Neural progenitor cell (in vitro differentiated cells): ENCODE measurements at places on chromosomes 1 and 21. TPM values are rescaled to one million over a fixed set of nuclear protein-coding genes. Genes with fewer than 3 reads are reported as not detected.

DNA sequence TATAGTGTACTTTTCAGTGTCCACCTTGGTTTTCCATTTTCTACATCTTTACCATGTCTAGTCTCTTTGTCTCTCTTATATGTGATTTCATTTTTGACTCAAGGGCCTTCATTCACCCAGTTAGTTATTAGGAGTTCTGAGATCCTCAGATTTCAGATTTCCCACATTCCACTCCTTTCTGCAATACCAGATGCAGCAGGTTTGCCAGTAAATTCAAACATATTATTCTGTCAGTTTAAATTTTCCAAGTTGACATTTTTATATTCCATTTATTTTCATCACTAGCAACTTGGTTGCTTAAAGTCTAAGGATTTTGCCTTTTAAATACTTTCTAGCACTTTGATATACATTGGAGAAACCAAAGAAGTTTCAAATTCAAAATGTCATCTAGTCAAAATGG is 42.4 kb downstream of the ABL2 start:
- no peak for DNase-seq

DNA sequence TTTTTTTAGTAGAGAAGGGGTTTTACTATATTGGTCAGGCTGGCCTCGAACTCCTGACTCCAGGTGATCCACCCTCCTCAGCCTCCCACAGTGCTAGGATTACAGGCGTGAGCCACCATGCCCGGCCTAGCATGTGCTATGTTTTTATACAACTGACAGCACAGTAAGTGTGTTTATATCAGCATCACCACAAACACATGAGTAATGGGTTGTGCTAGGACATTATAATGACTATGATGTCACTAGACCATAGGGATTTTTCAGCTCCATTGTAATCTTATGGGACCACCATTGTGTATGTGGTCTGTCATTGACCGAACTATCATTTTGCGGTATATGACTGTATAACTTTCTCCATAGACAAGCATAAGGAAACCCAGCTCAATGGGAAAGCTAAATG is 6.3 kb downstream of the LEFTY2 start:
- DNase-seq, result no peak

DNA sequence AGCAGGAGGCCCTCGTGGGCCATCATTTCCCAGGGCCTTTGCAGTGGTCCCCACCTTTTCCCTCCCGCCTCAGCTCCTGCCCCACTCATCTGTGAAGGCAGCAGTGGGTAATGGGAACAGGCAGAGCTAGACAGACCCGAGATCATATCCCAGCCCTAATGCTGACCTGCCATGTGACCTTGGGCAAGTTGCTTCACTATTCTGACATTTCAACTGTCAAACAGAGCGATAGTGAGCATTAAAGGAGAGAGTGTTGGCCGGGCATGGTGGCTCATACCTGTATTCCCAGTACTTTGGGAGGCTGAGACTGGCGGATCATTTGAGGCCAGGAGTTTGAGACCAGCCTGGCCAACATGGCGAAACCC is 51.7 kb downstream of the RPS6KA1 start:
- DNase-seq, result no peak

GRCh38 chr21:45227735-45228134 is 60.0 kb downstream of the POFUT2 start:
- DNase-seq, result no peak

DNA sequence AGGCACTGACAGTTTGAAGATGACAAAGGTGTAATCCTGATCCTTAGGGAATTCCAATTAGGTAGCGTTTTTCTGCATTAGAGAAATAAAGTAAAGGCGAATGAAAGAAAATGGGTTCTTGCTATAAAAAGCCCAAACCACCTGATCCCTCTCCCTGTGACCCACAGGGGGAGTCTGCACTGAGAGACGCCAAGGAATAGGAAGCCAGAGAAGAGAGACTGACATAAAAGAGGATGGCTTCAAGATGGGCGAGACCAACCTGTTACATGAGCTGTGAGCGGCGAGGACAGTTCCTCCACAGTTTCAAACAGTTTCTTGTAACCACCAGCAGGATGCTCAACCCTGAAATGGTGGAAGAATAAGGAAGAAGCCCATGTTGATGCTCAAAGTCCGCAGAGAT is 1.4 kb downstream of the RPE65 start:
- no peak for DNase-seq

- DNase-seq, result no peak
Measured at GRCh38 chr1:54465351-54465811, 59.2 kb upstream of the SSBP3 start.

DNA sequence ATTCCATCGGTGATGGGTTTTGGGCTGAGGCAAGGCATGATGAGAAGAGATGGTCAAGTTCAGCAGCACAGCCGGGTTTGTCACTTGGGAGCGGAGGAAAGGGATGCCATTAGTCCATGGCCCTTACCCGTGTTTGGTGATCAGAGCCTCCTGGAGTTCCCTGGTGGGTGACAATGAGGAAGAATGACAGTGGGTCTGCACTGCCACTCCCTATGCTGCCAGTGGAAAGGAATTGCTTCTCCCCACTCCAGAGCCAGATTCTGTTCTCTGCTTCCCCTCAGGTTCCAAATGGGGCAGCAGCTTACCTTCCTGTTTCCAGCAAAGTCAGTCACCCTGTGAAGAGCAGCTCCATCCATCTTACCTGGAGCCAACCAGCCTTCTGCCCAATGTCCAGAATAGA is 393.1 kb downstream of the PTPRU start:
- no peak for DNase-seq

DNA sequence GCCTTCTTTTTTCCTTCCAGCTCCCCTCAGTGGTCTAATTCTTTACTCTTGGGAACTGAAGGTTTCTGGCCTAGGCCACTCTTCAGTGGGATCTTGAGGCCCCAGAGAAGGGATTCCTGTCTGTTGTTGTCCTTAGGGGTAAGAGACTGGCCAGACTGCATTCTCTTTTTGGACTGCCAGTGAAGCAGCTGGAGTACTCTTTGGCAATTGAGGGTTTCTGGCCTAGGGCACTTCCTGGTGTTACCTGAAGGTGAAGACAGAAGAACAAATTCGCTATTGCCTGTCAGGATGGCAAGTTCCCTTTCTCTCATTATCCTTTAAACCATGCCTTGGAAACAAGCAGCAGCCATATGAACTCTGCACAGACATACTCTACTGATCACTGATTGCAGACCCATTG is 286.6 kb upstream of the ZP4 start:
- DNase-seq, result peak; percentile 7

GRCh38 chr1:62989497-62989896 is 205.6 kb downstream of the ATG4C start:
- no peak for DNase-seq

DNA sequence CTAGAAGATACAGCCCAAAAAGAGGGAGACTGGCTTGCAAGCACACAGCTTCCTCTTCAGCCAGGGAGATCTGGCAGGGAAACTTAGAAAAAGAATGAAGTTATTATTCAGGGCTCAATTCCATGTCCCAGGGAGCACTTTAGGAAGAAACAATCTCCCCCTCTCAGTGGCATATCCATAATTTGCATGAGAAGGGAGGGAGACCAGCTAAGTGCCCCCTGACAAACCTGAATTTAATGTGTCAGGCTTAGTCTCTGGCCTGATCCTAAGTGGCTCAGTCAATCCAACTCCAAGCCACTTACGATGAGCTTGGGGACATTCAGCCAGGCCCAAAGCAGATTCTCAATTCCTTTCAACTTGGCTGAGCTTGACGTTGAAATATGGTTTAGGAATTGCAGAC is 17.7 kb upstream of the KCND3 start:
- no peak for DNase-seq

GRCh38 chr1:8560611-8561544 is 243.0 kb downstream of the SLC45A1 start:
- DNase-seq, result peak; percentile 67

- DNase-seq, result no peak
Measured at GRCh38 chr1:47722101-47722500, 275.1 kb downstream of the TRABD2B start.

- peak; percentile 70 for DNase-seq
Measured at GRCh38 chr1:226738421-226738994, 574 bp downstream of the ITPKB start.

DNA sequence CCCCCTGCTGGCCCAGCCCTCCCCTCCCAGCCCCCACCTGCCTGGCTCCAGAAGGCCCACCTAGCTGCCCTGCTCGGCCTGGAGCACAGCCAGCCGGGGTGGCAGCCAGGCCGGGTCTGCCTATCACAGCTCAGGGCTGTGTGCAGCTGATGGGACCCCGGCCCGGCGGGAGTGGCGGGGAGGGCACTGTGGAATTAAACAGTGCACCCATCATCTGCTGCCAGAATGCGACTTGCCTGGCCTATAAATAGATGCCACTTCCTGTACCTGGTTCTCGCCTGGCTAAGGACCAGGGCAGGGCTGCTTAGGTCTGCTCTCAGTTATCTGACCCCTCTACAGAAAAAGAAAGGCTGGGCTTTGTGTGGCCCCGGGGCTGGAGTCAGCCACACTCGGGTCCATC is 98.2 kb upstream of the VAMP3 start:
- no peak for DNase-seq

DNA sequence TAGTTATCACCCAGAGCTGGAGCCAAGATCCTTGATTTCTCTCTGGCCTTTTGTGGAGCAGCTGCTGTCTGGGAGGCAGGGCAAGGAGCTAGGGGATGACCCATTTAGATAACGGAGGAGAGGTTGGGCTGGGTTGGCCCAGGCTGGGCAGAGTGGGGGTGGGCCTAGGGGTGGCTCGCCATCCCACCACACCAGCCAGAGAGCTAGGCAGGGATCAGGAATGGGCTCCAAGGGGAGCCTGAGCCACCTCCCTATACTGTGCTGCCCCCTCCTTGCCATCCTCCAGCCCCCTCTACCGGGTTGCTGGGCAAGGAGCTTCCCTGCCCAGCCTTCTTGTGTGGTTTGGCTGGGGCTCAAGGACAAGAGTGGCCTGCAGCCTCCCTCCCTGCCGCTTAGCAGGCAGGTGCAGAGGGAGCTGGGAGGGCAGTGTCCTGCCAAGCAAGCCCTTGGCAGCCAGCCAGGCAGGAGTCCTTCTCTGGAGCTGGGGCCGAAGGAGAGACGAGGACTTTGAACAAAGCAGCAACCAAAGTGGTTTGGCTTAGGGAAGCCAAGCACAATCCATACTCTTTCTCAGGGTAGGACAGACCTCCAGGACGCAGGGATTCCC is 4.1 kb downstream of the NUAK2 start:
- no peak for DNase-seq

DNA sequence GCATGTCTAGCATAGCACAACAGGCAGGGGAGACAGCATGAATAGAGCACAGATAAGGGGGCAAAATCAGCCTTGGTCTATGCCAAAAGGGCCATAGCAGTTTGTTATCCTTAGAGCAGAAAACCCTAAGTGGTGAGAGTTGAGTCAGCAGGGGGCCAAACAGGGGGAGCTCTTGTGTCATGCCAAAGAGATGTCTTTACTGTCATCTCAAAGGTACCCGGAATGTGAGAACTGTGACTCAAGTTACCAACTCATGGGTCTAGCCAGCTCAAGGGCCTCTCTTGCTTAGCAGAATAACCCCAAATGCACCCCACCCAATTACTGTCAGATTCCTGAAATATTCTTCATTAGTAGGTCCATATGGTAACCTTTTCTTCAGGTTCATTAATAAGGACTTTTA is 45.9 kb upstream of the NRDC start:
- DNase-seq, result no peak

- no peak for DNase-seq
Measured at GRCh38 chr1:225695578-225696337, 42.8 kb upstream of the ENAH start.

DNA sequence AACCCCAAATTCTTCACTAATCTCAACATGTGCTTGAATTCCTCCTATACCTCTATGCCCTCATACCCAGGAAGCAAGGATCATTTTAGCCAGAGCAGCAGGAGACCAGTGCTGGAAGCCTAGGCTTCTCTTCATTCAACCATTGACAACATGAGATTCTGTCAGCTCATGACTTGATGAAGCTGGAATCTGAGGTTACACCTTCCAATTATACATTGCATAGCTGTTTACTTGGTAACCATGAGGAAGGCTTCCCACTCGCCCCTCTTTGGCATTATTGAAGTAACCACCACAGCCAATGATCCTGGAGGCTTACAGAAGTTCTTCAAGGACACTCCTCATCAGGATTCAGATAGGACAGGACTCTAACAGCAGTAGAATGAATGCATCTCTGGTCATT is 160.3 kb downstream of the TPR start:
- DNase-seq, result no peak

DNA sequence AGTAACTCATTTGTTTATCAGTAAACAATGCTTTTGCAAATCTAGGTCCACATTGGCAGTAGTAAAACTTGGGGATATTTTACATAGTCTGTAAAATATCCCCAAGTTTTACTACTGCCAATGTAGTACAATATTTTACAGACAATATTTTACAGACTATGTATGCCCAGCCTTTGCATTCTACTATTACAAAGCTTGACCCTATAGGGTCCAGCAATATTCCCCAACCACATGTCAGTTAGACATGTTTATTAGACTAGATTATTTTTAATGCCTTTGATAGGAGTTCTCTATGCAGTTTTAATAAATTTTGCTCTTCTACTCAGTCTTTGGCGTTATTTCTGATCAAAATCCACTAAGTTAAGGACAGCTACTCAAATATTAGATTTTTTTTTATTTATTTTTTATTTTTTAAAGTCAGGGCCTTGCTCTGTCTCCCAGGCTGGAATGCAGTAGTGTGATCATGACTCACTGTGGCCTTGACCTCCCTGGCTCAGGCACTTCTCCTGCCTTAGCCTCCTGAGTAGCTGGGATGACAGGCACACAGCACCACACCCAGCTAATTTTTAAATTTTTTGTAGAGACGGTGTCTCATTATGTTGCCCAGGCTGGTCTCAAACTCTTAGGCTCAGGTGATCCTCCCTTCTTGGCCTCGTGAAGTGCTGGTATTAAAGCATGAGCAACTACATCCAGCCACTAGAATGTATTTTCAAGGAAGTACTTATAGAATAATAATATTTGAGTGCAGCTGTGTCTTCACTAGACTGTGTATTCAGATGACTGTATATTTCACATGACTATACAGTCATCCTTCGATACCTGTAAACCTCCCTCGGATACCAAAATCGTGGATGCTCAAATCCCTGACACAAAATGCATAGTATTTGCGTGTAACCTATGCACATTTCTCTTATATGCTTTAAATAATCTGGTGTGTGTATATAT is 19.8 kb downstream of the MIER1 start:
- no peak for DNase-seq

Gene IQGAP3
- 31.5 and 59.2 TPM in 2 replicates for total RNA-seq

Gene PDPN
- total RNA-seq, result 2.2 and 3.4 TPM in 2 replicates

Gene PGLYRP4
- not detected in 2 replicates for total RNA-seq

Gene GPR89B
- total RNA-seq, result 36.8 and 47.9 TPM in 2 replicates

Gene TESK2
- total RNA-seq, result 10.5 and 14.9 TPM in 2 replicates

Gene SGIP1
- 4.2 and 6.6 TPM in 2 replicates for total RNA-seq

Gene TACSTD2
- total RNA-seq, result 0.28 TPM in 1 of 2 replicates, not detected in the other

Gene DMBX1
- 0.06 and 0.56 TPM in 2 replicates for total RNA-seq

Gene HAO2
- total RNA-seq, result not detected in 2 replicates

Gene KNCN
- total RNA-seq, result not detected in 2 replicates

Gene DMRTA2
- total RNA-seq, result 0.46 TPM in 1 of 2 replicates, not detected in the other

Gene SYT14
- 8.9 and 16.1 TPM in 2 replicates for total RNA-seq

Gene AMY2A
- total RNA-seq, result not detected in 2 replicates
